Stimulated activated CD4-positive, alpha-beta T cell treated with anti-CD3 and anti-CD28 coated beads, Interleukin-2, amount 100 ng/mL, for 24 hours (primary cell): ENCODE measurements at places on chromosomes 7 and 10.

- DNase-seq, result peak; percentile 27
Measured at GRCh38 chr7:156942708-156943090, 6.8 kb upstream of the NOM1 start.

DNA sequence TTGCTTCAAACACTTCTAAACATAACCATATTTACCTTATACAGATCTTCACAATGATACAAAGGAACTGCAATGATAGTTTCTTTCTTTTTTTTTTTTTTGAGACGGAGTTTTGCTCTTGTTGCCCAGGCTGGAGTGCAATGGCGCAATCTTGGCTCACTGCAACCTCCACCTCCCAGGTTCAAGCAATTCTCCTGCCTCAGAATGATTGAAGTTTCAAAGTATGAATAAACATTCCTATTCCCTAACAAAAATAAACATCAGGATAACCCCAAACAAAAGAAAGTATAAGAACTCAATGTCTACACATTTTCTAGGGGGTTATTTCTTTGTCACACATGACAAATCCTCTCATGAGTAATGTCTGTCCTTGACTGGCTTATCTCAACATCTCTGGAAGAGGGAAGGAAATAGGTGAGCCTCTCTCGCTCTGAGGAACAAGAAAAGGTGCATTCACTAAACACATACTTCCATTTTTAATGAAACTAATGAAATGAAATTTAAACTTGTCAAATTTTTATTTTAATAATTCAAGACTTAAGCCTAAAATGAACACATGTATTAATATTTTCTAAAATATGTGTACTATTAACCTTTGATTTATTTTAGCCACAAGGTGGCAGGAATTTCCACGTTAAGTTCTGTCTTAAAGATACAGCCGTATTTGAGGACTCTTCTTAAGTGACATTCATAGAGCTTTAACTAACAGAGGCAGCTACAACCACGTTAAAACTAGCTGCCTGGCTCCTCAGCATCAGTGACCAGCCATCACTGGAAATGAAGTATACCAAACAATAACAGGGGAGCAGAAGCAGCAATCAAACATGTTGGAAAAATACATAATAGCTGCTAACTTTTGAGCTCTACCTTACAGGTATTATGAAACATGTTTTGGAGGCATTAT, 58.3 kb downstream of the MALSU1 start:
- DNase-seq, result no peak

GRCh38 chr10:94125856-94126255, 132.1 kb downstream of the PLCE1 start:
- DNase-seq, result no peak

GRCh38 chr7:72805526-72806494, 22.2 kb downstream of the TYW1B start:
- DNase-seq, result no peak

GRCh38 chr10:126663328-126663727, 7.2 kb downstream of the C10orf90 start:
- DNase-seq, result peak; percentile 17

DNA sequence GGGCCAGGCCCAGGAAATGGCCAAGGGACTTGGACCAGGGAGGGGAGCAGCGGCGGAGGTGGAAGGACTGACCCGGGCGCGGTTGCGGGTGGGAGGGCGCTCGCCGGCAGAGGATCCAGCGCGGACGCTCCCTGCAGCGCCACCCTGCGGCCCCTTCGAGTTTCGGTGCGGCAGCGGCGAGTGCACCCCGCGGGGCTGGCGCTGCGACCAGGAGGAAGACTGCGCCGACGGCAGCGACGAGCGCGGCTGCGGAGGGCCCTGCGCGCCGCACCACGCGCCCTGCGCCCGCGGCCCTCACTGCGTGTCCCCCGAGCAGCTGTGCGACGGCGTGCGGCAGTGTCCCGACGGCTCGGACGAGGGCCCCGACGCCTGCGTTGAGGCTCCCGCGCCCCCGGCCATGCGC, 16.8 kb upstream of the ZNF467 start:
- peak; percentile 46 for DNase-seq

GRCh38 chr7:116273918-116274301, 63.6 kb downstream of the TES start:
- DNase-seq, result no peak

DNA sequence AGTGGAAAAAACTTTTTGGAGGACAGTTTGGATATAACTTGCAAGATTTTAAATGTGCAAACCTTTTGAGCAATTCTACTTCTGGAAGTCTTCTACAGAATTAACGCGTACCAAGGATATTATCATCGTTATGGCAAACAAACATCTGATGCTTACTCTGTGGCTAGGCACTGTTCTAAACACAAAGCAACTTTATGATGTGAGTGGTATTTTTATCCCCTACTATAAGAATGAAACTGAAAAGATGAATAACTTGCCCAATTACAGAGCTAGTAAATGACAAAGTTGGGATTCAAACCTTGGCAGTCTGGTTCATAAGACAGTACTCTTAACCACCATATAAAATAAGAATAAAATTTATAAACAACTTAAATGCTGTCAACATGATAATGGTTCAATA, 15.8 kb downstream of the ASZ1 start:
- no peak for DNase-seq

DNA sequence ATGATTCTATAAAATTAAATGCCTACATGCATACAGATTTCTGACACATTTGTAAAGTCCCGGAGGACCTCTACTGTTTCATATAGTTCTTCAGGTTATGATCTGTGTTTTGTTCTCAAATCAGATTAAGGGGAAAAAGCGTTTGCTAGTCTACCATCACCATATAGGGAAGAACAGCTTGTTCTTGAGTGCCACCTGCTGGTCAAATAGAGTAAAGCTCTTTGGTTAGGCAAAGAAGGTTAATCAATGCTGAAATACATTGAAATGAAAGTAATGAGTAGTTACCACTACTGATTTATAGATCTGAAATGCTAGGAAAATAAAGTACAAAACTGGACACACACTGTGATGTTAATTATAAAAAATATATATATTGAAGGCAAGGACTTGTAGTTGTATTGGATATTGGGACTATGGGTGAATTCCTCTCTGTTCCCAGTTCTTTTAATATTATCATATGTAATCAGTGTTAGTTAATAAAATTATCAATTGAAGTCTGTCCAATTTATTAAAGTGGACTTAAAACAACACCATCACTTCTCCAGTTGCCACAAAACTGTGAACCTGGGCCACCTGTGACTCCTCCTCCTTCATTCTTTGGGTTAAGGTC, 72.6 kb upstream of the PDLIM1 start:
- peak; percentile 39 for DNase-seq

DNA sequence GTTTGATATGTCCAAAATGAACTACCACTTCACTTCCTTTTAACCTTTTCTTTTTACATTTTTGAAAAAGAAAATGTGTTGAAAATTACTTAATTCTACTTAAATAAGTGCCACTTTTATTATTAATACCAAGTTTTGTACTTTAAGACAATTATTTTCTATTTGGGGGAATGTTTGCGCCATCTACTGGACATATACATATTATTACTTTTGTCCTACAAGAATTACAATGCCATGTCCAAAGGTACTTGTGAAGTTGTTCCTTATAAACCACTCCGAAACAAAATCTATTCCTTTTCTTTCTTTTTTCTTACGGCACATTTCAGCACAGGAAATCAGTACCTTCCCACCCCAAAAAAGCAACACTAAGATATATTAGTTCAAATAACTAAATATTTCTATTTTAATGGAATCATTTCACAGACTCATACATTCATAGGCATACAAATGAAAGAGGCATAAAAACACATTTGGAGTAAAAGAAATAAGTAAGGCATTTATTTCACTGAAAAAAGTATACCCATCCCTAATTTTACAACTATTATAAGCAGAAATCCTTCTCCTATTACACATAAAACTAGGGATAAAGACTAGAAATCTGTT, 169.9 kb downstream of the RNF133 start:
- DNase-seq, result no peak

GRCh38 chr7:122902751-122903495, 16.7 kb upstream of the CADPS2 start:
- no peak for DNase-seq

DNA sequence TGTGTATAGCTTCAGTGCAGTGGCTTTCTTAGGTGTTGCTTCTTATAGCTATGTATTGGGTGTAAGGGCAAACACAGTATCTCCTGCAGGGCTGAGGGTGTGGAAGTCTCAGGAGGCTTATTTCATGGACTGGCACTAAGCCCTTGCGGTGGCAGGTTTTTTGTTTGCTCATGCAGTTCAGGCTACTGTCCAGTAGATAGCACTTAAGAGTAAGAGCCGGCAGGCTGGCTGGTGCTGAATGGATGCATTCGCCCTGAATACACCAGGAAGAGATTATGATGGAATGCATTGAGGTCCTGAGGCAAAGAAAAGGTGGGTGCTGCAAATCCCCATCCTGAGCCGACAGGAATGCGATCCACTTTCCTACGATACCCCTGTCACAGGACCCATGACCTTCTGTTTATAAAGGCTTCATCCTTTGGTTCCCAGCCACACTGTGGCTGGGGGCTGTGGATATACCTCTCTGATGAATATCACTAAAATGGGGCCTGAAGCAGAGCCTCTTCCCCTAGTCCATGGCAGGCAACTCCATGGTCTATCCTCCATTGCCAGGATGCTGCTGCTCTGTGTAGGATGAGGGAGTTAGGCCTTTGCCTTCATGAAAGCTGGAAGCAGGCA, 44.9 kb downstream of the ANXA8 start:
- no peak for DNase-seq
